ENCODE measurements at places on chromosomes 5 and 9. TPM values are rescaled to one million over a fixed set of nuclear protein-coding genes. Genes with fewer than 3 reads are reported as not detected.

DNA sequence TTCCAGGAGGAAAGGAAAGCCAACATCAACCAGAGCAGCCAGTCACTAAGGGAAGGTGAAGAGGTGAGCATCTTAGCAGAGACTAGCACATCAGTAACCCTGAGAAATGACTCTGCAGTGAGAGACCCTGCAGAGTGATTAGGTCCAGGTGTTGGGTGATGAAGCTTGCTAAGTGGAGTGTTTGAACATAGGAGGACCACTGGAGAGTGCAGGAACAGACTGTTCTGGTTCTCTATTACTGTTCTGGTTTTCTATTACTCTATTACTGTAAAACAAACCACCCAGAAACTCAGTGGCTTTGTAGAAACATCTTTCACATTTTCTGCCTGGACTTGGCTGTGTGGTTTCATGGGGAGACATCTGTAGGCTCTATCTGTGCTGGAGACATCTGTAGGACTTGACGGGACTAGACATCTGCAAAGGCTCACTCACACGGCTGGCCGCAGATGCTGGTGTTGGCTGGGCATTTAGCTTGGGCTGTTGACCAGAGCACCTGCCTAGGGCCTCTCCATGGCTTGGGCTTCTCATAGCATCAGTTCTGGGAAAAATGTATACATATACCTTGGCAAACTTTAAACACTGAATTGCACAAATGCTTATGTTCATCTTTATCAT is 33.4 kb upstream of the SPATA31E1 start:
- DNase-seq, result no peak

- DNase-seq, result no peak
These were observed 5.0 kb downstream of the NUDT2 start for GRCh38 chr9:34334337-34334824.

The HRH2 gene
- total RNA-seq, result not detected

The MAMDC2 gene
- 22.9 TPM for total RNA-seq

The ZNF366 gene
- under 0.01 TPM for total RNA-seq

DNA sequence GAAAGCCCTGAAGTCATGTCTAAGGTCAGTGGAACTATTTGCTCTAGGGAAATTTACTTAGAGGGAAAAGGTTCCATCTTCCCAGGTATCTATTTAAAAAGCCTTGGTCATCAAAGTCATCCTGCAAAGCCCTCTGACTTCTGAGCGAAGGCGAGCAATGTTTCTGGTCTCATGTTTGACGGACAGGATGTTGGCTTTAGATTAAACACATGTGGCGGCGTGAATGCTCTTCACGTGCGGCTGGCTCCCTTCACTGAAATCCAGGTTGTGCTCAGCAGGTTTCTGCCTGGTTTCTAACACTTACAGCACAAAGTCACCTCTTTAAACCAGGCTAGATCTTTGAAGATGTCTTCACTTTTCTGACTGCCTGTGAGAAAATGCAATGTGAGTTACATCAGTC is 5.7 kb upstream of the ZBTB34 start:
- no peak for DNase-seq

DNA sequence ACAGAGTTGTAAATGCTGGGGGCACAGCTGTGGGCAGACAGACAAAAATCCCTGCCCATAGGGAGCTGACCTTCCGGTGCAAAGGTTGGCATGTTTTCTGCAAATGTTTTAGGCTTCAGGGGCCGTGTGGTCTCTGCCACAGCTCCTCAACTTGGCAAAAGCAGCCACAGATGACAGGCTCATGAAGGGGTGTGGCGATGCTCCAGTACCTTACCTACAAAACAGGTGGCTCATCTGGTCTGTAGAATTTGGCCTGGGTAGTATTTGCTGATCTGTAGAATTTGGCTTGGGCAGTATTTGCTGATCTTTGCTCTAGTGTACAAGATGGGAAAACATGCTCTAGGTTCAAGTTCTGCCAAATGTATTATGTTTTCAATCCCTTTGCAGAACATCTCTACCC is 283.9 kb downstream of the GADD45G start:
- no peak for DNase-seq

DNA sequence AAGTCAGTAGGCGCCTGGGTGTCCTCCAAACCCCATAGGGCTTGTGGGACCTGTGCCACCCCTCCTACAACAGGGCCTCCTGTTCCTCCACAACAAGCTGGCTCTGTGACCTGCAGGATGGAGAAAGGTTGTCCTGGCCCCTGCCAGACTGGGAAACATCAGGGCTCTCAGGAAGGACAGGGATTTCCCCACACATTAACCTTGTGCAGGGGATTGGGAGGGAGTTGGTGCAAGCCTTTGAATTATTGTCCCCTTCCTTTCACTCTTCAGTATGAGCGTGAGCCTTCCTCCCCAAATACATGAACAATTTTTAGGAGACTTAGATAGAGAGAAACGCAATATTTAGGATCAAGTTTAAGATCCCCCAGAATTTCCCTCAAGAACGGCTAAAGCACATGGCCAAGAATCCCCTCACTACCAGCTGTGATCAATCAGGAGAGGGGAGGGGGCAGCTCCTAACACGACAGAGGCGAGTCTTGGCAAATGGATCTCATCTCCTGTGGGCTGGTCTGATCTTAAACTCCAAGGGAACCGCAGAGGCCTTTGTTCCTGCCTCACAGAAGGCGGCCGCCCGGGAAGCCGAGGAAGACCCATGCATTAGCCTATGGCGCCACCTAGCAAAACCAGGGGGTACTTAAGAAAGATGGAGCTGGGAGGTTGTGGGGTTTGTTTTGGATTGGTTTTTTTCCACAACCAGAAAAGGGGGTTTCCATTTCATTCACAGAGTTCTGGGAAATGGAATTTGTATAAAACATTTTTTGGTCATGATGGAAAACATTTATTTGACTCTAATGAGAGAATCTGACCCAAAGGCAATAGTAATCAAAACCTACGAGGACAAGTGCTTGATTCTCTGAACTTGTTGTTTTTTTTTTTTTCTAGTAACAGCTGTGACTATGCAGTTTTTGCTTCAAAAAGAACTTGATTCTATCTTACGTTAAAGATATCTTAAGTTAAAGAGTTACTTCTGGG is 36.1 kb upstream of the OSMR start:
- peak; percentile 97 for DNase-seq

DNA sequence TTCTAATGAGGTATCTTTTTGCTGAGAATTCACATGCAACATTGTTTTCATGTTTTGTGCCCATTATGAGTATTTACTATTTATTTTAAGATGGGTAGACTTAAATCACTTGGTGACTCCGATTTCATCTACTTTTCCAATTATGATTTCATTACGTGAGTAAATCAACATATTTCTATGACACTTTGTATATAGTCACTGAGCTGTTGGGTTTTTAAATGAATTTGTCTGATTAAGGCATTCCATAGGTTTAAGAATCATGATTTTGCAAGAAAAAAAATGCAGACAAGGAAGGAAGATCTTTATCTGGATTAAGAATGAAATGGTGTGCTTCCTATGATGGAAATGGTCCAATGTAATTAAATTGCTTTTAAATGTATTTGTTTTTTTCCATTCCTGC is 661.9 kb downstream of the ANXA1 start:
- DNase-seq, result no peak

- no peak for DNase-seq
These were observed 6.7 kb upstream of the OR1N2 start for GRCh38 chr9:122546196-122546595.

- no peak for DNase-seq
These were observed 18.8 kb upstream of the RPS23 start for GRCh38 chr5:82296929-82297328.

GRCh38 chr9:126606483-126606870 is 7.3 kb upstream of the LMX1B start:
- no peak for DNase-seq

GRCh38 chr5:147240266-147240985 is 5.6 kb downstream of the STK32A start:
- no peak for DNase-seq

GRCh38 chr9:89755821-89756220 is 151.0 kb downstream of the GADD45G start:
- DNase-seq, result peak; percentile 50

Measured in fibroblast of villous mesenchyme (primary cell).